ENCODE measurements at places on chromosomes 1 and 21.

- no peak for DNase-seq
Observed at GRCh38 chr1:97105531-97105930, 383.9 kb downstream of the PTBP2 start.

GRCh38 chr1:24702511-24703293, 42.5 kb upstream of the CLIC4 start:
- DNase-seq, result peak; percentile 89

- no peak for DNase-seq
Observed at GRCh38 chr1:198942466-198942865, 303.6 kb downstream of the PTPRC start.

DNA sequence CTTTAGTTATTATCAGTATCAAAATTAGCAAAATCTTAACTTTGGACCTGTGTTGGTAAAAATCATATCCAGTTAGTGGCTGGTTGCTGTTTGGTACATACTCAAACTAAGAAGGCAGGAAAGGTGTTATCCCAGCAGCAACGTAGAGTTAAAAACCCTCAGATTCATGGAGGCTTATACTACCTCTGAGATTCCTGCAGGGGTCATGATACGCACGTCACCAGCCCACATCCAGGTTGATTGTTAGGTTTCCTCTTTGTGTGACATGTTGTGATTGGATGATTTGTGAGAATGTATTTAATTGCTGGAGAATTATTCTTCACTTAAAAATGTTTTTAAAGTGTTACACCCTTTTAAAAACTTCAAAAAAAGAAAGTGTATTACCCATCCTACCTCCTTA, 423.3 kb upstream of the ADGRL2 start:
- no peak for DNase-seq

- no peak for DNase-seq
Observed at GRCh38 chr1:41546833-41547135, 62.3 kb upstream of the EDN2 start.

DNA sequence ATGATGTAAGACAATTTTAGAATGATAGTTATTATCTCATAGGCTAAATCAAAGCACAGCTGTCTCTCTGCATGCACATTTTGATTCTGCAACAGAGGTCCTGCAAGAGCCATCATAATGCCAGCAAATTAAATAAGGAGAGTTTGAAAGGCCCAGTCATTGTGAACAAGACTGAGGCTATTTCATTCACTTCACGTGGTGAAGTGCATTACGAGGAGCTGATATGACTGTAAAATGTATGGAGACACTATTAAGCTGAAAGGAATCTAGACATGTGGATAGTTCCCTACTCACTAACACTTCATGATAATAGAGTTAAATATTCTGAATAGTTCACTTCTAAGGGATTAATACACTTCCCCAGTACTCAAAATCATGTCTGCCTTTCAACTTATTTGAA, 299.0 kb downstream of the SMYD3 start:
- DNase-seq, result no peak

DNA sequence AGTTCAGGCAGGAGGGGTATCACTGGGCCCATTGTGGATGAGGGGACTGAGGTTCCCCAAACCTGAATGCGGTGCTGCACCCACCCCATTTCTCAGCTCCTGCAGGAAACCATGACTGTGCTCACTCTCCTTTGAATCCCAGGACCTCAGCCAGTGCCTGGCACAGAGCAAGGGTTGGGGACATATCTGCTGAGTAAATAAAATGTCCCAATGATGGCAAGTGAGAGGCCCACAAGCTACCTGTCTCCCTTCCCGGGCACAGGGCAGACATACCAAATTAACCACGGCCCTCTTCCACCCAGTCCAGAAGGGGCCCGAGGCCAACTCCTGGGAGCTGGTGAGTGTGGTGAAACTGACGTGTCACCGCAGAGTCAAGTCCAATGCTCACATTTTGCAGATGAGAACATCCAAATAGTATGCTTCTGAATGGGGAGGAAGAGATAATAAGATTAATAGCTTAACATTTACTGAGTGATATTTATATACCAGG, 97.6 kb downstream of the EPHB2 start:
- DNase-seq, result no peak

GRCh38 chr1:19206947-19207346, 3.1 kb downstream of the UBR4 start:
- no peak for DNase-seq

DNA sequence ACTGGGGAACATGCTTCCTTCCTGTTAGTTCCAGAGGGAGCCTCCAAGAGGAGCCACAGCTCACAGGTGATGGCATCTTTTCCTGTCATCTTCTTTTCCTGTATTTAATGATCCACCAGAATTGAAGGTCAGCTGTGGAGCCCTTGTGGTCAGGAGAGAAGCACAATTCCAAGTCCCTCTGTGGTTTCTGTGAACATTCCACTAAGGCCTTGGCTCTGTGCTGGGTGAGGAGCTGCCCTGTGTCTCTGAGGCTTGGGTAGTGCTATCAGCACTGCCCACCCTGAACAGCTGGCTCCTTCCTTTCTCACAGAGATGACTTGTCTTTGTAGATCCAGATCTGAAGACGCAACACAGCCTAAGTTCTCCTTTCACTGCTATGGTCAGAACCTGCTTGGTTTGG, 141.9 kb upstream of the MAP1LC3C start:
- DNase-seq, result no peak
